ENCODE measurements at places on chromosomes 1 and 21. TPM values are rescaled to one million over a fixed set of nuclear protein-coding genes. Genes with fewer than 3 reads are reported as not detected.

The IRF6 gene
- 1.6 TPM for polyA plus RNA-seq

The FAM163A gene
- polyA plus RNA-seq = 1.1 TPM

DNA sequence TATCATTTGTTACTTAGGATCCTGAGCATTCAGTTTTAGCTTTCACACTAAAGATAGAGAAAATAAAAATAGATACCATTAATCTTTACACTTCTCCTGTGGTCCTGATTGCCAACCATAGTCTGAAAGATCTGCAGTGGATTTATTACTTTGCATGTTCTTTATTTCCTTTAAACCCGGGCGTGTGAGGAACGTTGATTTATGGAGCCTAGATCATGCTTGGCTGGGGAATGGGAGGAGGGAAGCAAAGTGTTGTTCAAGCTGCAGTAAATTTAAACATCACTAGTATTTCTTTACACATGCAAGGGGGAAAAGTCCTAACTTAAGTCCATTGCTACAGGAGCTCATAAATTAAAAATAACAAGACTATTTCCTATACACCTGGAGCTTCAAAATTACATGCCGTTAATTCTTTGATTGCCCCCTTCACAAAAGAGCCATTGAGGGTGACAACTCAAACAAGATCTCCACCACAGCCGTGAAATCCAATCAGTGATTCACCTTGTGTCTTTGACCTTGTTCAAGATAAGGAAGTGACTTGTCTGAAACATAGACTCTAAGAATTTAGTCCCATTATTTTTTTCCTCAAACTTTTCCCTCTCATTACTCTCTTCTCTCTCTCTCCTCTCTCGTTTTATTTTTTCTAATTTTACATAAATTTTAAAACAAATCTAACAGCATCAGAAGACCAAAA lies 282.7 kb downstream of the KIF26B start:
- no peak for DNase-seq

DNA sequence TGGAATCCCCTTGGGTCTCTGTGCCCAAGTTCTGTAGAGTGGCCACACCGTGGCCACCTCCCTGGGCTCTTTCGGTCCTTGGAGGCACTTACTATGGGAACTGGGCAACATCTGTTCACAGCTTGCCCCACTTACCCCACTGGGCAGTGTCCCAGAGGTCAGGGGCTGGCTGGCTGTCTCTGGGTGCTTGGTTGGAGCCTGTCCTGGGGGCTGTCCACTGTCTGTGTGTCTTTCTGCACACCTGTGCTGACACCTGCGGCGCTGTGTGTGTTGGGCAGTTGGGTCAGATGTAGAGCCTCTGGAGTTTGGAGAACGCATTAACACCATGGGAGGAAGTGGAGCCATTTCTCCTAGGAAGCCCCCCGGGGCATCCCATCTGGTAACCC lies 1.3 kb upstream of the TMEM54 start:
- DNase-seq = no peak

- no peak for DNase-seq
Observed at GRCh38 chr1:116076831-116077230, 34.4 kb upstream of the MAB21L3 start.

GRCh38 chr21:32916522-32917099 lies 109.1 kb upstream of the OLIG2 start:
- DNase-seq = peak; percentile 12

- no peak for DNase-seq
Observed at GRCh38 chr1:244254467-244254866, 197.2 kb downstream of the ADSS2 start.

GRCh38 chr1:232579958-232580941 lies 49.7 kb downstream of the SIPA1L2 start:
- DNase-seq = no peak

- no peak for DNase-seq
Observed at GRCh38 chr1:180402001-180402400, 100.4 kb downstream of the ACBD6 start.

DNA sequence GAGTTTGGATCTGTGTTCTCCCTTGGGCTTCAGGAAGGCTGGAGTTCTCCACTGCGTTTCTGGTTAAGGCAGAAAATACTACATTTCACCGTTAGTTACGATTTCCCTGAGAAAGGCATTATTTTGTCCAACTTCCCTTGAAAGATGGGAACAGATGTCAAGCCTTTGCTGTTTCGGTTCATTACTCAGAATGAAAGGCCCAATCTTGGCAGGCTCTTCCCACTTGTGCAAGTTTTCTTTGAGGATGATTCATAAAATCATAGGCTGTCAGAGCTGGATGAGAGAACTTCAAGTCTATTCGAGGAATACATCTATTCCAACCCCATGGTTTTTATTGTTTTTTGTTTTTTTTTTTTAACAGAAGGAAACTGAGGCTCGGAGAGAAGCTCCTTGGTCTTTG lies 205.2 kb downstream of the GRIK3 start:
- no peak for DNase-seq

DNA sequence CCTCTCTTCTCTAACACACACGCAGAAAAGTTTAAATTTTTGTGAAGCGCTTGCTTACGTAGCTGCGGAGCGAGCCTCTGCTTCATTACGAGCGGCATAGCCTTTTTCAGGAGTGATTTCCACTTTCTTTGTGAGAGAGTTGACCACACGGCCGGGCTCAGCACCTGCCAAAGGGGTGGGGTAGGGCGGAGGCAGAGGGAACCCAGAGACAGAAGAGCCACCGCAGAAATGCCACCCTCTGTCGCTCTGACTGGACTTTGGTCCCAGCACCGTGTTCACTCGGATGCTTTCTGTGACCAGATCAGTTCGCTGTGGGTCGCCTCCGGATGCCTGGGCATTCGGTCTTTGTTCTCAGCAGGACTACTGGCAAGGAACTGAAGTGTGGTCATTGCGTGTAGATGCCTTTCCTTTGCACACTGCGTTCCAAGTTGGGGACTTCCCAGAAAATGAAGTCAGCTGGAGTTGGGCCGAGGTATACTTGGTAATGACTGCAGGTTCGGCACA lies 883 bp downstream of the CHODL start:
- DNase-seq = peak; percentile 8

- no peak for DNase-seq
Observed at GRCh38 chr1:232303222-232303620, 326.7 kb downstream of the SIPA1L2 start.

The DDX59 gene
- 8.9 TPM for polyA plus RNA-seq

The CHRNB2 gene
- 0.64 TPM for polyA plus RNA-seq

- DNase-seq = no peak
Observed at GRCh38 chr21:23694390-23694789, 1912.9 kb downstream of the MRPL39 start.

GRCh38 chr1:114715952-114716303 lies 643 bp downstream of the NRAS start:
- DNase-seq = peak; percentile 22

GRCh38 chr1:93678946-93679480 lies 2.6 kb downstream of the BCAR3 start:
- no peak for DNase-seq

GRCh38 chr1:205445646-205445935 lies 10.3 kb downstream of the BLACAT1 start:
- DNase-seq = no peak

- no peak for DNase-seq
Observed at GRCh38 chr1:12518931-12519692, 98.9 kb downstream of the DHRS3 start.

GRCh38 chr1:247448107-247448791 lies 9.7 kb downstream of the OR2B11 start:
- DNase-seq = peak; percentile 67

DNA sequence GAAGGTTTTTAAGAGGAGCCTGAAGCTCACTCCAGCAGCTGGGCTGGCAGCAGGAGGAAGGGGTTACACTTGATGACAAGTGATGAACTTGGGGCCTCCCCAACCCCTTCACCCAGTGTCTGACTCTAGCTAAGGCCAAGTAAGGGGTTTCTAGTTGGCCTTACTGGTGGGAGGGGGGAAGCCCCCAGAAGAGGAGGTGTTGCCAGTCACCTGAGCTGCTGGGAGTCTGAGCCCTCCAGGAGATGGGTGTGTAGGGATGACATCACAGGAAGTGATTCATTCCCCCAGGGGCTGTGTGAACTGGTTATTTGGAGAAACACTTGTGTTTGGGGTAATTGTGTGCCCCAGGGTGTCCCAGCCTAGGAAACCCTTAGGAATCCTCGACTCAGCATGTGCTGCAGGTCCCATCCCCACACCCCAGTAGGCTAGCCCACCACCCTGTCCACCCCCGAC lies 3.1 kb downstream of the PADI1 start:
- no peak for DNase-seq

DNA sequence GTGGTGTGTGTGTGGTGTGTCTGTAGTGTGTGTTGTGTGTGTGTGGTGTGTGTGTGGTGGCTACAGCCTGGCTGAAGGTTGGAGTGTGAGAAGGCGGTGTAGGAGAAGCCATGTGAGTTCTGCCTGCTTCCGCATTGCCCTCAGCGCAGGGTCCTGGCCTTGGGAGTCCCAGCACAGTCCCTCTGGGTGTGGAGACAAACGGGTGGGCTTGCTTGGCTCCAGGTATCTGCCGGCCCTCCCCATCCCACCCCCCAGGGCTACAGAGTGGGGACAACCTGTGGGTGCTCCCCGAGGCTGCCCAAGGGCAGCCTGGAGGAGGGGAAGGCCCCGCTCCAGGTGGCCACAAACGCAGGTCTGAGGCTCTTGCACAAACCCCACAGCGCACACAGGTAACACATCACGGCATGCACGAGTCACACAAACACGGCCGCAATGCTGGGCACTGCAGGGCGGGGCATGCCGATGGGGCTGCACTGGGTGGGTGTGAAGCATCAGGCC lies 31.7 kb upstream of the ADARB1 start:
- DNase-seq = no peak

GRCh38 chr1:116492358-116492811 lies 78.4 kb downstream of the CD58 start:
- peak; percentile 34 for DNase-seq

GRCh38 chr1:40837601-40838000 lies 24.6 kb downstream of the CITED4 start:
- no peak for DNase-seq

Data from SK-N-SH (cell line).